ENCODE measurements at places on chromosomes 7 and 10.

DNA sequence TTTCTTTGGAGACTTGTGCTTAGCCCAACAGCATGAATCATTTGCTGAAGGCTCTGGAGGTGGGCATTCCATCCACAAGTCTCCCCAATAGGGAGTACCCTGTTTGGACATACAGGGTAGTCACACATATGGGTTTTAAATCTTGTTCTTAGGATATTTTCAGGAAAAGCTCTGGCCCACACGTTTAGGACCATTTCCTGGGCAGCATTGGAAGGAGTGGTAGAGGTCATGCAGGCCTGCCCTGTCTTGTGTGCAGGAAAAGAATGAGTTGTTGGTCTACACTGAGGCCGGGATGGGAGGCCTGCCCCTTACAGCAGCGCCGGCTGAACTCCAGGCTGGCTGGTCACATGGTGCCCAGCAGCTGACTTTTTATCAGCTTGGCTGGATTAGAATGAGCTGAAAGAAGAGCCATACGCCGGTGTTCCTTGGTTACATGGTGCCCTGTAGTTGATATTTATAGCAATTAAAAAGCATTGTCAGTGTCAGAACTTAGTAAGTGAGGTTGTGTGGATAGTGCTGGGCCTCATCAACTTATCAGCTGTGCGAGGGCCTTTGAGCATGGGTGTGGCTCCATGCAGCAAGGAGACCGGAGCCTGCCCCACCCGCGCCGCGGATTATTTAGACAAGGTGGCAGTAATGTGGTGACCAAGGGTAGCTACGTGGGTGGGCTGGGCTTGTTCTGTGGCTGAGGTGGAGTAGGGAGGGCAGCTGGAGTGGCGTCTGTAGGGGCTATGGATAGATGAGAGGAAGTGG, 28.6 kb downstream of the OGDH start:
- DNase-seq = no peak

DNA sequence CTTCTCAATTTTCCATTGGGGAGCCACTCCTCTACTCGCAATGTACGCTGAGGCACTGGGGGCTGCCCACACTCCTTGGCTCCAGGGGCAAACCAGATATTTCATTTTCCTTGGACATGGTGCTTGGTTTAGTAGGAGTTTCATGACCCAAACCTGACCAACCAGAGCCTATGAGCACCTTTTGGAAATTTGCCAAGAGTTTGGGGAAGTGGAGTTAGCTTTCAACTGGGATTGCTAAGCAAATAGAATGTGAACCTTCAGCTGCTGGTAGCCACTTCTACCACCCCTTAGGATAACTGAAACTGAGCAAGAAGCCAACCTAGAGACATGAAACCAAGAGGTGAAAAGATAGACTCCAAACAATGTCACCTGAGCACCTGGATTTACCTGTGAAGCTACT, 74.9 kb upstream of the COL13A1 start:
- no peak for DNase-seq

DNA sequence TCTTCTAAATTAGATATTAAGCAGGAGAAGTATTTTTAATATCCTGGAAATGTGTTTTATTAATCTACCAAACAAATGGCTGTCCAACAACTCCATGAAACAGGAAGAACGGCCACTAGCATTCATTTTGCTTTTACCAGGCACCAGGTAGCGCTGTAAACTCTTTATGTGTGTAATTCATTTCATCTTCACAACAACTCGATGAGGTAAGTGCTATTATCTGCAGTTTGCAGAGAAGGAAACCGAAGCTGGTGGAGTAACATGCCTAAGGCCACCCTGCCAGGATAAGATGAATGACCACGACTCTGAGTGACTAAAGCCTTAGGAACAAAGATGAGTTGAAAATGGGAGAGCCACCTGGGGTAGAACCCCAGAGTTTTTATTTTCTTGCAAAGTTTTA, 101.2 kb downstream of the KIAA1217 start:
- DNase-seq = no peak

DNA sequence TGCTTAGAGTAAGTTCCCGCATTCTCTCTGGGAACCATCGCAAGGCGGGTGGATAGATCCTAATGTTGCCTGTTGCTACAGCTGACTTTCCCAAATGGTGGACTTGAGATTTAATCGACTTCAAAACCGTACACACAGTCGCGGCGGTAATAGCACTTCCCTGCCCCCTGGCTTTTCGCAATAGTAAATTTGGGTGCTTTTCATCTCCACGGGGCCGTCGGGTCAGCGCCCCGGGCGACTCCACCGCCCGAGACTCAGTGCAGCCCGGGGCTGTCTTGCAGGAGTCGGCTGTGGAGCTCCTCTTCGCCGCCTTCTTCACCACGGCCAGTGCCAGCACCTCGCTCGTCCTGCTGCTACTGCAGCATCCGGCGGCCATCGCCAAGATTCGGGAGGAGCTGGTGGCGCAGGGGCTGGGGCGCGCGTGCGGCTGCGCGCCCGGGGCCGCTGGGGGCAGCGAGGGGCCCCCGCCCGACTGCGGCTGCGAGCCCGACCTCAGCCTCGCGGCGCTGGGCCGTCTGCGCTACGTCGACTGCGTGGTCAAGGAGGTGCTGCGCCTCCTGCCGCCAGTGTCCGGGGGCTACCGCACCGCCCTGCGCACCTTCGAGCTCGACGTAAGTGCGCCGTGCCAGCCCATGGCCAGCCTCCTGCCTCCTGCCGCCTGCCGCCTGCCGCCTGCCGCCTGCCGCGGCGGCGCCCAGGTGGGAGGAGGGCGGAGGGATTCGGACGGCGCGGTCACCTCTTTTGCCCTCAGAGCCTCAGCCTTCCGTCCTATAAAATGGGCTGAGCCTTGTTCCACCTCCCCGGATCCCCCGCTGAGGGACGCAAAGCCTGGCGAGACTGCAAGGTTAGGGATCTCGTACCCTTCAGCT, 5.3 kb downstream of the CYP26C1 start:
- DNase-seq = no peak

DNA sequence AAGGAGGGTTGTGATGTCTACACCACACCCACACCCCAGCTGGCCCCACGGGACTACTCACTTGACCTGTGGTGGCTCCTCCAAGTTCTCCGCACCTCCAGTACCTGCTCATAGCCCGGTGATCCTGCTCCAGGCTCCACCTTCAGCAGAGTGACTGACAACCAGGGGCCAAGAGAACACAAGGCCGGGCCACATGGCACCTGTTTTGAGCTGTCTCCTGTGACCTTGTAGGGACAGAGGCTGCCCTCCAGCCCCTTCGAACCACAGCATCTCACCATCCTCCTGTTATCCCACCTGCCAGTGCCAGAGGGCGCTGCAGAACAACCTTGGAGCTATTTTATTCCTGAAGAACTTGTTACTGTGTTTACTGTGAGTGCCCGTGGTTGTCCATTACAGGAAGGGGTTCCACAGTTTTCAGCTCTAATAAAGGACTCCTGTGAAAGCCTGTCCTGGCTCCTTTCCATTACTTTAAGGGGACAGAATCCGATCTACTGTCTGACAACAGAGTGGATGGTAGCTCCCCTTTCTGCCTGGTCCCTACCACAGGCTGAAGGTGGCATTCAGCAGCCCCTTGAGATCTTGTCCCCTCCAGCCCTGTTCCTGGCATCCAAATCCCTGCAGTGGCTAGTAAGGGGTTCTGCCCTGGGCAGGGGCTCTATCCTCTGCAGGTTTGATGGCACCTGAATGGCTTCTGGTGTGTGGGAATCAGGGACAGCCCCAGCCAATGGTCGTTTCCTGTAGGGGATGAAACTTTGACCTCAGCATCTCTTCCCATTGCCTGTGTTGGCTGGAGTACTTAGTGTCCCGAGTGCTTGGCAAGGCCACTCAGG, 50.8 kb downstream of the C10orf120 start:
- no peak for DNase-seq

DNA sequence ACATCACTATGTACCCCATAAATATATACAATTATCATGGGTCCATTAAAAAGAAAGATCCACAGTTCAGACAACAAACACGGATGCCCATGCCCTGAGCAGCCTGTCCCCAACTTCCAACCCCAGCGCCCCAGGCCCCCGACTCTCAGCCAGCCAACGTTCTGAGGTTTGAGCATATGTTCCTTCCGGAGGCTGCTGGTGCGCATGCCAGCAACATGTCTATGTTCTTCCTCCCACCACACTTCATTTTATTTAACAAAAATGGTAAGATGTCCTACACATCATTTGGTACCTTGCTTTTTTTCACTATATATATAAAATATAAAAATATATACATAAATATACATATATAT, 250.9 kb downstream of the MAD1L1 start:
- DNase-seq = no peak

DNA sequence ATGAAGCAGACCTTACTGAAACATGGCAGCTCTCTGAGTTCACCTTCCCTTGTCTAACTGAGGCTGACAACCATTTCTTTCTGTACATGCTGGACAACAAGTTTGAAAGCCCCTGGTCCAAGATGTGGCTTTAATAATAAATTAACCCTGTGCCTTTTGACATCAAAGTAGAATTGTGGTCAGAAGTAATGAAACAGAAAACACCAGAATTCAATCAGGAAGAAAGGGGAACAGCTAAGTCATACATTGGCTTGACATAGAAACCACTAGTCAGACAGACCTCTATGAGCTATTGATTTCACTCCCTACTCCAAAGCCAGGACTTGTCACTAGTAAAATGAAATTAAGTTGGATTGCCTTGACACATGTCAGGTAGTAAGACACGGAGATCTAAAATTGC, 175.2 kb upstream of the ASAH2 start:
- DNase-seq = no peak

DNA sequence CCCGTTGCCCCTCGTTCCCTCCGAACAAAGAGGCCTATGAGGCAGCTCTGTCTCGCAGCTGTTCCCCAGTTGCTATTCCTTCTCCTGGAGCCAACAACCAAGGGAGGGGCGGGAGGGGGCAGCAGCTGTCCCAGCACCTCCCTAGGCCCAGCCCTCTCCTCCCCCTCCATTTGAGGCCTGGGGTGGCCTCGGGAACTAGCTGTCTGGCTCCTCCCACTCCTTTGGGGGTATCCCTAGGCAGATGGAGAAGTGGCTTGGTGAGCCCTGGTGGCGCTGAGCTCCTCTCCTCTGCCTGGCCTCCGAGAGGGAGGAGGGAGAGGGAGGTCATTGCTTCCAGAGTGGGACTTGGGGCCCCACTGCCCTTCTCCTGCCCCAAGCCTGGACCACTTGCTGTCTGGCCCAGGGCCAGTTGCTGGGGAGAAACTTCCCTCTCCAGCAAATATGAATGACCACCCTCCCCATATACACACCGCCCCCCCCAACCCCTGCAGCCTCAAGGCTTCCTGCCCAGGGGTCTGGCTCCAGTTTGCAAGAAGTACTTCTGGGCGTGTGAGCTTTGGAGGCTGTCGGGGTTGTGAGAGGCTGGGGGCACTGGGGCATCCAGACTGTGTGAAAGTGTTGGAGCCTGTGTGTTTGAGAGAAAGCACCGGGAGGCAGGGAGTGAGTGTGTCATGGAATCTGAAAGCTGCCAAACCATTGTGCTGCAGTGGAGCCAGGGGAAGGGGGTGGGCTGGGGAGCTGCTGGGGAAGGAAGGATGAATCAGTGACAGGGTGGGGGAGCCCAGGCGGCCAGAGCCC, 3.1 kb downstream of the FLNC start:
- no peak for DNase-seq

DNA sequence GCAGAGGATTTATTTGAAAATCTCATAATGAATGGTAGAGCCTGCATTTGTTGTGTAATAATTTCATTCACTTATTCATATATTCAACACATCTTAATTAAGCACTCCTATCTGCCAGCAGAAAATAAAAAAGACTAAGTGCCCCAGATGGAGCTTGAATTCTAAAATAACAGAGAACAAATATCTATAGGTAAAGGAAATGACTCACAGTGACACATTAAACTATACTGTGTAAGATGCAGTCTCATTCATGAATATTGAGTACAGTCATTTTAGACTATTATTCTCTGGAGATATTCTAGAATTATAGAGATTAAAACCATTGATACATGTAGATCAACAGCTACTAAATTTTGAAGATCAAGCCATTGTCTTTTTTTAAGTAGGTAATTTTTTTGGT, 72.1 kb downstream of the PTPRZ1 start:
- no peak for DNase-seq

All from cortex of kidney (tissue), 1 donor.